Activated CD4-positive, alpha-beta T cell treated with anti-CD3 and anti-CD28 coated beads, Interleukin-2, amount 10 ng/mL, durations not matched to agents 7 days and 5 days (primary cell): ENCODE measurements at places on chromosomes 3 and 15. TPM values are rescaled to one million over a fixed set of nuclear protein-coding genes. Genes with fewer than 3 reads are reported as not detected.

GRCh38 chr3:156106721-156107373, 13.5 kb upstream of the KCNAB1 start:
- no peak for DNase-seq

Gene CCDC54
- not detected for total RNA-seq

DNA sequence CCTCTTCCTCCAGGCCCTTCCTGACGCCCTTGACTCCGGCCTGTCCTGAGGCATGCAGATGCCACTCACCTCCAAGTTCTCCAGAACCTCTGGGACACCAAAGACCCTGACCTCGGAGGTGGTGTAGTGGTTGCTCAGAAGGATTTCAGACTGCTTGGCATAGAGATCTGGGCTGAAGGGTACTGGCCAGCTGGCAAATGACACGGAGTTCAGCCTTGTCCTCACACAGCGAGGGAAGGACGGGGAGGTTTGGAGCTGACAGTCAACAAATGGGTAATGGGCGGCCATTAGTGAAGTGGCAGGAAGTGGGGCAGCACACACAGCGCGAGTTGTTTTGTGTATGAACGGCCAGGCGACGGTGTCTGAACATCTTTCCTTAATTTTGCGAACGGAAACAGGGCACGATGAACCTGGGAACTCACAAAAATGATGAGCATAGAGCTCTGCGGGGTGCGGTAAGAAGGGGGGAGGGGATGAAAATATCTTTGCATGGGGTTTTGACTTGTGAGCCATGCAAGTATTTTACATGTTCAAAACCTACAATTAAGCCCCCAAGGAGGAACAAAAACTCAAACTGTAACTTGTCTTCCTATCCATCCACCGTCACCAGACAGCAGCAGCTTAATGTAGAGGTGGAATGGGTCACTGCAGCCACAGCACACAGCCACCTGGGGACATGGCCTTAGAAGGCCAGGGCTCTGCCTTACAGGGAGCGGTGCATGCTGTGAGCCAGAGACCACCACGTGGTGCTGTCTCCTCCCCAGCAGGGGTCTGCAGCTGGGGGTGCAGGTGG, 43.6 kb upstream of the RPL32 start:
- no peak for DNase-seq

DNA sequence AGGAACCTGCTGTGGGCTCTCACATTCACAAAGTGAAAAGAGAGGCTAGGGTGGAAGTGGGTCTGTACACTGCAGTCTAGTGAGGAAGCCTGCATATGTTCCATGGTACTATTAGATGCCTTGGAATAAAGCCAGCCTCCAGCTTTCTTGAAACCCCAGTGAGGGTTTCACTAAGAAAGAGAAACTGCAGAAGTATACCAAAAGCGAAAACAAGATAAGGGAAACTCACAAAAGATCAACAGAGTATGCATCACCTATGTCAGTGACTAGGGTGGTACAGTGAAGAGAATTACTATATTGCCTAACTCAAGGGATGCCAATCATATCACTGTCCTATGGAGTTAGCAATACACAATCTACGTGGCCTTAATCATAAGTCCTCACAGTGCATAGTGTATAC, 212.5 kb upstream of the GADL1 start:
- DNase-seq, result no peak

- peak; percentile 45 for DNase-seq
These were observed 161.8 kb upstream of the TBL1XR1 start for GRCh38 chr3:177358977-177359592.

Gene P2RY13
- not detected for total RNA-seq

- no peak for DNase-seq
These were observed 94.9 kb downstream of the PCSK6 start for GRCh38 chr15:101394654-101395053.

DNA sequence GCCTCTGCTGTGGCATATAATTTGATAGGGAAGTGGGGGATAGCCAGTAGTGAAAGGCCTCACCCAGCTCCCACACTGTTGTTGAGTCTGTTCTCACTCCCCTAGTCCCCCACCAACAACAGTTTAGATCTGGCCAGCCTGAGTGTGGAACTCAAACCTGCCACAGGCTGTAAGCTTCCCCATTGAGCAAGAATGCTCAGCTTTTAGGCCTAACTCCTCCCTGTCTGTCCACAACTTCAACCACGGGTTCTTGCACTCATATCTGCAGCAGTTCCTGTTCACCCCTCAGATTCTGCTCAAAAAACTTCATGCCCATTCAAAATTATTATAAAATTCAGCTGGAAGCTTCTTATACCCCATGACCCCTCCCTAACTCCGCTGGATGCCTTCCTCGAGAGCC, 975.1 kb downstream of the NSUN3 start:
- no peak for DNase-seq

DNA sequence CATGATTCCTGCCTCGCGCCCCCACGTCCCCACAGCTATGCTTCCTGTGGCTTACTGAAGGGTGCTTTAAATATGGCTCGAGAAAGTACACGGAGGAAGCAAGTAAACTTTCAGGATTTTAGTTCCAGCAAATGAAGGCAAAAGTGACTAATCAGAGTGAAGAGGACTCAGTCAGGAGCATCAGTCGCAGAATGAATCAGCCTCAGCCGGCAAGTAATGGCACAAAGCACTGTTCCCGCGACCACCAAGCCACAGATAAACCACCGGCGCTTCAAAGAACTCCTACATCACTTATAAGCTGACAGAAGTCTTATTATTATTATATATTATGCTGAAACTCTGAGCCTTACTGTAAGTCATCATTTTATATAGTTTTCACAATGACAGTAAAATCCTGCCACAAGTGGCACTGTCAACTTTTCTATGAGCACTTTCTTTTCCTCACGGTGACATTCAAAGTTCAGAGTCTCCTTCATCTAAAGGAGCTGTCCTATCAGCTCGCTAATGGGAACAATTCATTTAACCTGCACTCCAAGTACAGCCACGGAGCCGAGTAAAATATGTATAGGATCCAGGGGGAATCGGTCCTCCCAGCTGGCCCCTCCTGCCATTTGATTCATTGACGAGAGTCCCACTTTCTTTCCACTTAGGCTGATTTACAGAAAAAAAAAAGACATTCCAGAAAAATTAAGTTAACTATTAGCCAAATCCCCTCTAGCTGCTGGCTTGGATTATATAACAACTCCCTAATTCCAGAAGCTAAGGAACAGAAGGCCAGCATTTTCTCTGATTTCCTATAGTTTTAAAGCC, 217.0 kb upstream of the ICE2 start:
- DNase-seq, result peak; percentile 43

GRCh38 chr3:5298453-5298852, 110.9 kb downstream of the EDEM1 start:
- no peak for DNase-seq

GRCh38 chr3:127259882-127260281, 28.0 kb downstream of the PRR20G start:
- DNase-seq, result no peak

GRCh38 chr15:81336568-81336967, 12.6 kb upstream of the STARD5 start:
- DNase-seq, result peak; percentile 42

GRCh38 chr3:127962937-127963336, 47.9 kb downstream of the KBTBD12 start:
- no peak for DNase-seq

DNA sequence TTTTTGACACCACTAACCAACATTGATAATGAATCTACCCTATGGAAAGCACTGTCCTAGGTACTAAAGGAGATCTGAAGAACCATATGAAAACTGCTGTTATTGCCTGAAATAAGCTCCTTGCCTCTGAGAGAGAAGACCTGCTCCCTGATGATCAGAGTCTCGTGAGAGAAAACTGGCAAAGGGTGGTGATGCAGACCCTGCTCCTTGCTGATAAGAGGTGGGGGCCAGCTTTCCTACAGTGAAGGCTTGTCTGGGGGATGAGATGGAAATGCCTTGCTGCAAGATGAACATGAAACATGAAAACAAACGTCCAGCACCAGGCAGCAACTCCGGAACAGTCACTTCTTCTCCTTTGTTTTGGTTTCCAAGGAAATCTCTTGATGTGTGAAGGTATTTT, 31.9 kb downstream of the RASGRP1 start:
- DNase-seq, result no peak

DNA sequence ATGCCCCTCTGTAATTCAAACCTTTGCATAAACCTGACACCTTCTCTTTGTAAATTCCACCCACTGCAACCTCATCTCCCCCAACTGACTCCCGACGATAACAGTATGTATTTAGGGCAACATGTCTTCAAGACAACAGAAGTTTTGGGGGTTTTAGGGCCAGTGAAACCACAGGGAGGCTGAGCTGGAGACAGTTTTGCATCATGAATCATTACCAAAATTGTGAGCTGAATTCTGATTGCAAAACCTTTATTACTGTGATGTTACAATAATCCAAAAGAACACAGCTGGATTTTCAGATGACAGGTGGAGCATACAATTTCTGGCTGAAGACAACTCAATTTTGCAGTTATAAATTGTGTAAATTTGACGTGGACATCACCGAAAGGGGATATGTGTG, 281.3 kb upstream of the TTC14 start:
- no peak for DNase-seq

Gene SSUH2
- not detected for total RNA-seq

Gene NR1I2
- total RNA-seq, result 0.10 TPM

- DNase-seq, result no peak
These were observed 88.2 kb downstream of the CPN2 start for GRCh38 chr3:194262925-194263305.

GRCh38 chr3:127068111-127068810, 85.3 kb downstream of the PLXNA1 start:
- no peak for DNase-seq

- DNase-seq, result no peak
These were observed 469.3 kb downstream of the FHIT start for GRCh38 chr3:60781935-60782334.

GRCh38 chr3:155629556-155629955, 115.3 kb downstream of the PLCH1 start:
- DNase-seq, result no peak

Gene DGKG
- 0.04 TPM for total RNA-seq

DNA sequence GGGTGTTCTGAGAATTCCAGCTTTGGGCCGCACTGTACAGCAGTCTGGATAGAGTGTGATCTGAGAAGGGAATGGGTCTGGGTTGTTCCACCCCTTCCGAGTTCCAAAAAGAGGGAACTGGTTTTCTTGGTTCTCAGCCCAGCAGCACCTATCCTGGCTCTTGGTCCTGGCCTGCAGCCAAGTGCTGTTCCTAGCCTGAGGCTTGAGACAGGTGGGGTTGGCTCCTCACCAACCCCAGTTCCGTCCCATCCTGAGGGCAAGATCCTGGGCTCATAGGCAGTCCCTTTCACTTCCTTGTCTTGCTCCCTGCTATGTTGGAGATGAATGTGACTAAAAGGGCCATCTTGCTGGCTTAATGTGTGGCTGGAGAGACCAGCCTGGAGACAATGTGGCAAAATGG, 15.2 kb downstream of the IVD start:
- no peak for DNase-seq

Gene ATOSA
- 39.5 TPM for total RNA-seq

DNA sequence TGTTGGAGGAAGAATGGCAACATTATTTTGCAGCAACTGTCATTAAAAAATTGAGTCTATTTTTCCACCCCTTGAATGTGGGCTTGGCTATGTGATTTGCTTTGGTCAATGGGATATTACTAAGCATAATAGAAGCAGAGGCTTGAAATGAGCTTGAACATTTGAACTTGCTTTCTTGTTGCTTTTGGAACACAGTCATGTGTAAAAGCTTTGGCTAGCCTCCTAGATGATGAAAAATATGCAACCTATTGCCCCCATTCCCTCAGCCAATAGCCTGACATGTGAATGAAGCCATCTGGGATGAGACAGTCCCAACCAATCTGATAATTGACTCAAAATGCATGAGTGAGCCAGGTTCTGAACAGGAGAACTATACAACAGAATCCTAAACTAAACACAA, 78.4 kb downstream of the PLSCR2 start:
- DNase-seq, result no peak
